ENCODE measurements at places on chromosomes 5 and 9.

- DNase-seq: no peak
These were observed 126.7 kb downstream of the FOXD1 start for GRCh38 chr5:73321757-73322436.

DNA sequence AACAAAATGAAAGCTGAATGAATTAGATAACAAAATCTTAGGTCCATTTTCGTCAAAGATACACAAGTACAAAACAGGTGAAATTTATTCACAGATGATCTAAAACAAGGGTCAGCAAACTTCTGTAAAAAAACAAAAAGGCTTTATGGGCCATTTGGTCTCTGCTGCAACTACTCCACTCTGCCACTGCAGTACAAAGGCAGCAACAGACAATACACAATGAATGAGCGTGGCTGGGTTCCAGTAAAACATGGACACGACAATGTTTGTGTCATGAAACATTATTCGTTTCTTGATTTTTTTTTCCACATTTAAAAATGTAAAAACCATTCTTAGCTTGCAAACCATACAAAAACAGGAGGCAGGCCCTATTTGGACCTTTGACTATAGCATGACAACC lies 71.9 kb downstream of the ECPAS start:
- DNase-seq: no peak

DNA sequence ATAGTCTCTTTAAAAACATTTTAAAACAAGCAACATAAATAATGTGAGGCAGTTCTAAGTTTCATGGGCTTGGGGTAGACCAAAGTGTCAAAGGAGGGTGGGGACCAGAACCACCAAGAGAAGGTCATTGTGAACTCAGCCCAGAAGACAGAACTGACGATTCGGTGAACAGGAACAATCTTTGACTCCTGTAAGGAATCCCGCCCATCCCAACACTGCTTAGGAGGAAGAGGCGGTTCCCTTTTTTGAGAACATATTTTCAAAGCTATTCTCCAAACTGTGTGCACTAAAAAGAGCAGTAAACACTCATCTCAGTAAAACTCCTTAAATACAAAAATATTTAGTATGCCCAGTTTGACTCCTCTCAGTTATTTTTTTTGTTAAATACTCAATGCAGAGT lies 176.5 kb upstream of the TLE4 start:
- no peak for DNase-seq

DNA sequence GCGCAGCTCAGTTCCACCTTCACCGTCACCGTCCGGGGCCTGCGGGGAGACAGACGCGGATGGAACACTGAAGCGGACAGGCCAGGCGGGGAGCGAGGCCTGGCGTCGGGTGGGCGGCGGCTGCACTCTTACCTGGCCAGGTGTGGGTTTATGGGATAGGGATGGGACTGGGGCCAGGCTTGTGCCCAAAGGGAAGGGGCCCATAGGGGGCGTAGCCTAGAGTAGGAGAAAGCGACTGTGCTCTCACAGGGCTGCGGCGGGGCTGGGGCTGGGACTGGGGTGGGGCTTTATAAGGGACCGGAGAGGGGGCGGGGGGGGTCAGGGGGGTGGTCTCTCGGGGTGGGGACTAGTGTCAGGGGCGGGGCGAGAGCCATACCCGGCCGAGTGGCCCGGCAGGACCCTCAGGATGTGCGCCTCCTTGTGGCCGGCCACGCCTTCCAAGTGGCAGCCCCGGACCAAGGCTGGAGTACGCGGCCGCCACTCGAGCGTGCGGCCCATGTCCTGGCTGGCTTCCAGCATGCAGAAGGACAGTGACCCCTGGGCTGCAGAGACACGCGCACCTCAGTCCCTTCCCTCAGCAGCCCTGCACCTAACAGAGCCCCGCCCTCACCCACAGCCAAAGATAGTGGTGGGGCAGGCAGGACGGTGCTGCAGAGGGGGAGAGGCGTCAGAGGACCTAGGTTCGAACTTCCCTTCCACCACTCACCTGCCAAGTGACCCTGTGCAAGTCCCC lies 22.8 kb downstream of the FPGS start:
- DNase-seq: no peak

- DNase-seq: no peak
These were observed 11.8 kb downstream of the HK3 start for GRCh38 chr5:176887252-176887849.
